HL-60 (cell line): ENCODE measurements at places on chromosomes 2 and 18.

GRCh38 chr2:71716697-71717624 is 263.6 kb downstream of the DYSF start:
- DNase-seq = no peak

DNA sequence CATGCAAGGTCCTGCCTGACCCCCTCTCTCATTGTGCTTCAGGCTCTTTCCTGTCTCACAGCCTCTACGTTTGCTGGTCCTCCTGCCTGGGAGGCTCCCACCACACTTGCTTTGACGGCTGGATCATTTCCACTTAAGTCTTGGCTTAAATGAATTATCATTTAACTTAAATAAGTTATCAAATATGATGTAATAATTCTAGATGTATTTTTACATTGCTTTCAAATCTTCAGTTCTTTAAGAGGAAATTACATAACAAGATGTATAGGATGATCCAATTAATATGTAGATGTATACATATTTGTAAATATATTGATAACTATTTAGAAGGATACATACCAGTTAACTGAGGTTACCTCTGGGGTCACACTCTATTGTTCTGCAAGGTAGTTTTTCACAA is 102.6 kb upstream of the SP3 start:
- DNase-seq = no peak

DNA sequence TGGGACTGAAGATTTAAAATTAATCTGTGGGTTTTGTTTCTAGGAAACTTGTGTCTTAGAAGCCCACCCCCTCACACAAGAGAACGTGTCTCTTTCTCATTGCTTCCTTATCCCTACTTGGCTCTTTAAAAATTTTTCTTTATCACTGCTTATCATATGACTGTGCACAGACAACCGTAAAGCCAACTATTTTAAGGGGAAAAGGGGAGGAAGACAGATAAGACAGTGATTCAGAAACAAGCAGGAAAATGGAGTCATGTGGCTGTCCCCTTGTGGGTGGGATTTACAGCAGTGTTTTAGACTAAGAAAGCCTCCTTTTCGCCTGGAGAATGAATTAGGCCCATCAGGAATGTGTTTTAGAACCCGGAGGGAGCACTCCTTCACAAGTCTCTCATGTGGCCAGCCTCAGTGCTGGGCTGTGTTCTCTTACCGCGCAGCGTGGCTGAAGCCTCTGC is 17.6 kb downstream of the PRKCE start:
- no peak for DNase-seq

- DNase-seq = peak; percentile 72
Observed at GRCh38 chr18:79982736-79983135, 5.6 kb downstream of the TXNL4A start.

DNA sequence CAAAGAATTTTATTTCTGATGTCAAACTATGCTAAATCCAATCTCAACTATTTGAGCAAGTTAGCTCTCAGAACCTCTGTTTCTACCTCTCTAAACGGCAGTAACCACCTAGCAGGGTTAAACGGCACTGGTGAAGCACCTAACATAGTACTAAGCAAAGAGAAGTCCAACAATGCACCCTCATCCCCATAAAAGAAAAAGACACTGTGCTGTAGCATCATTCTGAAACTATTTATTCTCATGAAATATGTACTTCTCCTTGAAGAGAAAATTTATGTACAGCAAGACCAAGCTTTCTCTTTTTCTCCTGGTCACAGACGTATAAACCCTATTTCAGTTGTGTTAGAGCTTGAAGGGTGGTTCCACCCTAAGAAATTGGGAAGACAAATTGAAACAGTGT is 4.8 kb downstream of the MEX3C start:
- DNase-seq = no peak

- no peak for DNase-seq
Observed at GRCh38 chr2:168819829-168820489, 17.5 kb downstream of the NOSTRIN start.

DNA sequence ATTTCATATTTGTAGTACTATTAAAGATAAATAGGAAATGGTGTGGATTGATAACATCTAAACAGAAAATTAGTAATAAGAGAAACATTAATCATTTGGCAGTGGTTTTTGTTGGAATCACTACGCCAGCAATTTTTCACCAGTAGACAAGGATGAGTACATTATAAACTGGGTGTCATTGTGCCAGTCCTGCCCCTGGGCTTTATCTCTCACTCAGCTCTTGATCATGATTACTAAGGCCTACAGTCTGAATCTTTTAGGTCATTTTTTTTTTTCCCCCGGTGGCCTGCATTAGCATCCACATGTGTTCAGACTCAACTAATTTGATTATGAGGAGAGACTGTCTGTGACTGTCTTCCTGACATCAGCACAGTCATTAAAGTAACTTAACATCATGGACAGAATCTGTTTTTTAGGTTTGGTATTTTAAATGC is 16.2 kb downstream of the GULP1 start:
- DNase-seq = no peak

DNA sequence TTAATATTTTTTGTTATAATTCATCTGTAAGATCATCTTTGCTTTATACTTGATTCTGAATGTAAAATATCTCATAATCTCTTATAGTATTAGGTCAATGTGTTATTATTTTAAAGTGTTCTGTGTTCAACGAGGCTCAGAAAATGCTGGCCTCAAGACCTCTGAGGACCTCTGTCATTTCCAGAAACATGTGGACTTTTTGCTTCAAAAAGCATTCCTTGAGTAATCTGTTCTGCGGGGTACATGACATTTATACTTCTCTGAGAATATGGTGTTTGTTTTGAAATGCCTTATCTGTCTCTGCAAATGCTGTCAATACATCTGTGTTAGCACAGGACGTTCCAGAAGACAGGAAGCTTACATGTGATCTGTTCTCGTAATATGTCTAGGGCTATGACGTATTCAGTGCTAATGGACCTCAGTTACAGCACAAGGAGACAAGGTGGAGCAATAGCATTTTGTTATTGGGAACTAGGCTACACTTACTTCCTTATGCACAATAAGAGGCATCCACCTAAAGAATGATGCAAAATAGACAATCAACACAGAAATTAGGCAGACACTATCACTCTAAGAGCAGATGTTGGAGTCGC is 37.6 kb upstream of the IL1RL1 start:
- DNase-seq = peak; percentile 60
